SJCRH30 (cell line): ENCODE measurements at places on chromosomes 4 and X. TPM values are rescaled to one million over a fixed set of nuclear protein-coding genes. Genes with fewer than 3 reads are reported as not detected.

The IGBP1 gene
- total RNA-seq = 62.1 and 66.4 TPM in 2 replicates

The RTL9 gene
- total RNA-seq = 1.9 and 2.0 TPM in 2 replicates

The RAB33A gene
- total RNA-seq = 0.34 TPM in 1 of 2 replicates, not detected in the other

The FRMPD4 gene
- total RNA-seq = not detected in 2 replicates

The SFRP2 gene
- not detected in 2 replicates for total RNA-seq

The GAB3 gene
- total RNA-seq = 0.03 TPM in 1 of 2 replicates, not detected in the other

The APBB2 gene
- 83.9 and 89.7 TPM in 2 replicates for total RNA-seq

The CXCR3 gene
- total RNA-seq = not detected in 2 replicates

The RPL10 gene
- total RNA-seq = 3,093 and 3,558 TPM in 2 replicates

The LUZP4 gene
- not detected in 2 replicates for total RNA-seq

The GAGE12H gene
- total RNA-seq = not detected in 2 replicates

The HSD17B13 gene
- 0.10 TPM in 1 of 2 replicates, not detected in the other for total RNA-seq

The ASB12 gene
- 0.10 TPM in 1 of 2 replicates, not detected in the other for total RNA-seq

The VCX3B gene
- not detected in 2 replicates for total RNA-seq
